RCC 7860 (cell line): ENCODE measurements at places on chromosomes 12 and 14.

DNA sequence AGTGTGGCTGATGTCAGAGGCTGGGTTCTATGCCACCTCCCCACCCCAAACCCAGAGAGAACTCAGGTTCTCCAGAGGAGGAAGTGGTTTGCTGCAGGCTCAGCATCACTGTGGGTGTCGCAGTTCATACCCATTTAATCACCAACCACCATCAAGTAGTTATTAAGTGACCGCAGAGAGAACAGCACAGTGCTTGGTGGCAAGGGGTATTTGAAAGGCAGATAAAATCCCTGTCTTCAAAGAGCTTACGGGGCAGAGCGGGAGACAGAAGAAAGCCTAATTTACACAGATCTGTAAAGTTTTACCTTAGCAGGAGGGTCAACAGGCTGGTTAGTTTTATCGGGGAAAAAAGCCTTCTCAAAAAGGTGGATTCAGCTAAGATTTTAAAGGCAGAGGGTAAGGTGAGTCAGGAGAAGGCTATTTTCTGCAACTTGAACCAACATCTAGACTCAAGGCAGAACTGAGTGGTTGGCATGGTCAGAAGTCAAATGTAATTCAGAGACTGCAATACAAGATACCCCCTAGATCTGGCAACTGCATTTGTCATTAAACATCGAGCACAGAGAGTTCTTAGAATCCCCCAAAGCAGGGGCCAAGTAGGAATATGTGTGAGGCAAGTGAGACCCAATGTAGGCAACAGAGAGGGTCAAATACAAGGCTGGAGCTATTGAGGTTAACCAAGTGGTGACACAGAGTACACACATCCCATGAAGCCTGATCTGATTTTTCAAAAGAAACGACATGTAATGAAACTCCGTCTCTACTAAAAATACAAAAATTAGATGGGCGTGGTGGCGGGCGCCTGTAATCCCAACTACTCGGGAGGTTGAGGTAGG, 13.2 kb downstream of the PXN start:
- DNase-seq = peak; percentile 73

DNA sequence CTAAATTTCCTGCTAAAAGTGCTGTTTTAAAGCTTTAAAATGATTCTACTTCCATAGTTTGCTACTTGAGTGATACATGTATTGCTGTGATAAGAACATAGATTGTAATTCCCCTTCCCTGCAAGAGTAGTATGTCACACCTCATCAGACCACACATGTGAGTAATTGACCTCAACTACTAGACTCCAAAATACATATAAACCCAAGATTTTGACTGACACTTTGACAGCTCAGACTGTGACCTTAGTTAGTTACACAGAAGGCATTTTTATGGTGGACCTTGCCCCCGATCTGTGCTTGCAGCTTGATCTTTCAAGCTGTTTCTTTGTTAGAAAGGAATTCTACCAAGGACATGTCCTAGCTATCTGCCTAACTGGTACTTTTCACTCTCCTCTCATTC, 18.6 kb downstream of the APOBEC1 start:
- no peak for DNase-seq

DNA sequence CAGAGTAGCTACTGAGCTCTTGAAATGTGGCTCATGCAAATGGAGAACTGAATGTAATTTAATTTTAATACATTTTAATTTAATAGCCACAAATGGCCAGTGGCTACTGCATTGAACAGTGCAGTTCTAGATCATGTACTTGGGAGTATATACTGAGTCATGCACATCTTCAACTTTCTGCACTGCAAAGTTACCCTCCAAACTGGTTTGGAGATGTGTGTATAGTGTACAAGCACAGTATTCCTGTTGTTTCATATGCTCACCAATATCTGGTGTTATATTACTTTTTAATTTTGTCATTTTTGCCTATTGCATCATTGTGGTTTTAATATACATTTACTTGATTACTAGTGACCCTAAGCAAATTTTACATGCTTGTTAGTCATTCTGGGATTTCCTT, 372.8 kb downstream of the NELL2 start:
- DNase-seq = no peak

GRCh38 chr12:132151766-132152410, 7.6 kb downstream of the NOC4L start:
- no peak for DNase-seq

DNA sequence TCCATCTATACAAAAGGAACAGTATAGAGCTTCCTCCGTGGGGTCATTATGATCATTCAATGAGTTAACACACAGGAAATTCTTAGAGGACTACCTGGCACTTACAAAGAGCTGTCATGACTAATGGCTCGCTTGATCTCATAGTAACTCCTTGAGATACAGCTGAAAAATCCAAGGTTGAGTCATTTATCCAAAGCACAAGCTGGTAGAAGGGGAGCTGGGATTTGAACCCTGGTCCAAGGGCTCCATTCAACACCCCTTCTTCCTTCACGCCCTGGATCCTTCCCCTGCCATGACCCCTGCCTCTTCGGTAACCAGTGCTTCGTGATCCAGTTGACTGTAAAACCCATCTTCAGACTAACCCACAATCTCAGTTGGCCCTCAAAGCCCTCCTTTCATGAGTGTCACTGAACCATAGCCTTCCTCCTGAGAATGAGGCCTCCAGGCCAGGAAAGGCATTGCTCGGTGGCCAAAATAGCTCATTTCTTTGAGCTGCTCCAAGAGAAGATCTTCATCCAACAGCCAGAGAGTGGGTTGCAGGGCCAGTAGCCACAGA, 7.8 kb downstream of the ZFP36L1 start:
- peak; percentile 93 for DNase-seq

DNA sequence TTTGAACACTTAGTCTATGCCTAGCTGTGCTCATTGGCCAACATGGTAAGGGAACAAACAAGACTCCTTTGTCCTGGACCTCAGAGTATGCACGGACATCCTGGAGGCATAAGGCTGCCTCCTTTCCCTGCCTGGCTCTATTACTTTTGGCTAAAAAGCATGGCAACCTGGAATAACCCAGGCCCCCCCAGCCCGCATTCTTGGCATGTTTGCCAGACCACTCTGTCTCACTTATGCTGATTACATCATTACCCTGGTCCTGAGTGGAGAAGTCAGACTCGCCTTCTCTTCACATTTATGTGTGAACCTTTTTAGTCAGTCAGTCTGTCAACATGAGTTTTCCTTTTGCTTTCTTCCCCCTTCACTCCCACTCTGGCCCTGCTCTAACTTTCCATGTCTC, 58.0 kb upstream of the ELK3 start:
- DNase-seq = peak; percentile 74

DNA sequence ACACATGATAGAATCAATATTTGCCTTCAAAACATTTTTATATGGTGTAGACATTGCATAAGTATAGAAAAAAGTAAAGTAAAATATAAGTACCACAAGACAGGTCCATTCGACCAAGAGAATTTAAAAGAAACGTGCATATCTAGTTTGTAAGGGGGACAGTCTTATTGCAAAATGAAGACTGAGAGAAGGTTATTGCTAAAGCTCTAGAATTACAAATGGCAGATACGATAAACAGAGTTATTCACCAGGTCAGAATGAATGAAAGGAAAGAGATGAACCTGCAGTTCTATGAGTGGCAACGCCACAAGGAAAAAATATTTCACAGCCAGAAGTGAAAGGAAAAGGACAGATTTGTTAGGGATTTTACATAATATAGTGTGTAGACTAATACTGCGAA, 224.8 kb downstream of the PTPRO start:
- DNase-seq = no peak

DNA sequence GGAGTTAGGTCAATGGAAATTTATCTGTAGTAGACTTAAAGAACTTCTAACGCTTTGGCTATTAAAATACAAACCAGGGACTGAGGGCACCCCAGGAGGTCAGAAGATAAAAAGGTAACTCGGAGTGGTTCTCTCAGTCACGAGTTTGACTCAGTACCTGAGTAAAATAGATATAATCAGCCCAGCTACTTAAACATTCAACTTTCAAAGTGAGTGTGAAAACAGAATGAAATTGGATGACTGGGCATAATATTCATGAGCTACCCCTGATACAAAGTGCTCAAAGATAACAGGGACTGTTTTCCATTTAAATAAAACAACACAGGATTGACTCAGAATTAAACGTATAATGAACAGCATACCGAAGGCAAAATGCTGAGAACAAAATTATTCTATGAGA, 75.0 kb downstream of the FOXN3 start:
- no peak for DNase-seq

- no peak for DNase-seq
Measured at GRCh38 chr12:53623548-53624385, 2.4 kb downstream of the ATF7 start.

DNA sequence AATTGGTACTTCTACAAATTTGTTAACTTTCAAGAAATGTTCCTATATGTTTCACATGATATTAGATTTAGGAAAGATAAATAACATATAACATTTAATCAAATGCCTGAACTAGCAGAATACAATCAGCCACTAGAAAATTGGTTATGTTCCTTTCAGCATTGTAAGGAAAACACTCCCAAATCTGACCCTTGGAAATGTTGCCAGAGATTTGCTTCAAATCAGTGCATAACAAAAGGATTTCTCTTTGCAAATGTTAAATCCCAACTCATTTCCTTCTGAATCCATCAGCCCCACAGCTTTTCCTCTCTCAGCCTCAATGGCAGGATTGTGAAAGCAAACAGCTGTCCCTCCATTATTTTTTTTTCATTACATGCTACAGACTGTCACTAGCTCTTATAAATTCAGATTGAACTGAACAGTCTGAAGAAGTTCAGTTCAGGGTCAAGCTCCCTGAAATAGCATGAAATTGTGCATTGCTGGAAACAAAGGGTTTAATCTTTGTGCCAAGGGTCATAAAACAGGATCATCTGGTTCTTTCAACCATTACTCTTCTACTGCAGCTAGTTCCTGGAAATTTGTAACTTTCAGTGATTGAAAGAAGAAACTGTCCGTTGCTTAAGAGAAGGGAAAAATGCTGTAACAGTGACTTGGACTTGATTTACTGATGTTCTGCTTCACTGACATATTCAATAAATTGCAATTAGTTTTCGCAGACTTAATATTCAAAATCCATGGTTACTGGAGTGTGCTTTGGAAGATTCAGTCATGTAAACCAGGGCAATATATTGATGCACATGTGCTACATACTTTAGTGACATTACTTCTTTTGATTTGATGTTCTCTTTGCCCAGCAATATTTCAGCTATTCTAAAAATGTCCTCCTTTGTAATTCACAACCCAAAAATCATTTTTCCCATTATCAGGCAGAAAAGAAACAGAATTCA, 246.4 kb downstream of the RPL10L start:
- no peak for DNase-seq

DNA sequence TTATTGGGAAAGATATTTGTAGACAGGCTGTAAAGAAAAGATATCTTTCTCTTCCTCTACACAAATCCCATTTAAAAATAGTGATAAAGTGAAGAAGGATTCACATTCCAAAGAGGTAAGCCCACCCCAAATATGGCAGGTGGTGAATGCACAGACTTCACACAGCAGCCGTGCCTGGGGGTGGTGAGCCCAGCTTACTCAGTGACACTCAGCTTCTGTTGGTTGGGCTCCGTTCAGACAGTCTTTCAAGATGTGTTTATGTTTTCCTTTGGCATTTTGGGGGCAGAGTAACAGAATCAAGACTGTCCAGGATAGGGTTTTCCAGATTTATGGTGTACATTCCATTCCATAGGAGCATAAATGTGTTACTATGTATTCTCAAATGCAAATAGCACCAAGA, 4.1 kb upstream of the COL2A1 start:
- DNase-seq = no peak

GRCh38 chr12:47935184-47935583, 28.2 kb upstream of the TMEM106C start:
- DNase-seq = no peak

DNA sequence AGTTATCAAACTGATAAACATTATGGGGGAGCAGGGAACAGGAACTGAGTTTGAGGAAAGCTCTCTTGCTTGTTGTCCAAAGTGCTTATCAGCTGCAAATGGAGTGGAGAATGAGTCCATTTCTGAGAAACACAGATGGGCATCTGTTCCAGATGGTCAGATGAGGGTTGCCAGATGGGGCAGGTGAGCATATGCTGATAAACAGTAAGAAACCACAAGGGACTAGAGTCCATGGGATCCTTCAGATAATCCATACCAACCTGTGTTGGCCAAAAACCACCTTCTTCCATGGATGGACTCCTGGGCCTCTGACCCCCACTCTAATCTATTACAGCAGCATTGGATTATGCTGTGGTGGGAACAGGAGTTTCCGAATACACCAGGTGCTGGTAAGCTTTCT, 38.3 kb downstream of the GNS start:
- DNase-seq = no peak

GRCh38 chr14:99173086-99173485, 98.9 kb downstream of the BCL11B start:
- no peak for DNase-seq
